Progenitor cell of endocrine pancreas (in vitro differentiated cells): ENCODE measurements at places on chromosomes 6 and 20.

GRCh38 chr6:118968416-118968815 lies 33.5 kb upstream of the MCM9 start:
- no peak for DNase-seq

GRCh38 chr6:7763881-7764280 lies 38.0 kb downstream of the BMP6 start:
- no peak for DNase-seq

GRCh38 chr6:195861-196360 lies 96.4 kb upstream of the DUSP22 start:
- no peak for DNase-seq

- DNase-seq: no peak
Measured at GRCh38 chr6:15501826-15502445, 160.9 kb downstream of the DTNBP1 start.

GRCh38 chr20:12644461-12644860 lies 364.3 kb upstream of the SPTLC3 start:
- no peak for DNase-seq

DNA sequence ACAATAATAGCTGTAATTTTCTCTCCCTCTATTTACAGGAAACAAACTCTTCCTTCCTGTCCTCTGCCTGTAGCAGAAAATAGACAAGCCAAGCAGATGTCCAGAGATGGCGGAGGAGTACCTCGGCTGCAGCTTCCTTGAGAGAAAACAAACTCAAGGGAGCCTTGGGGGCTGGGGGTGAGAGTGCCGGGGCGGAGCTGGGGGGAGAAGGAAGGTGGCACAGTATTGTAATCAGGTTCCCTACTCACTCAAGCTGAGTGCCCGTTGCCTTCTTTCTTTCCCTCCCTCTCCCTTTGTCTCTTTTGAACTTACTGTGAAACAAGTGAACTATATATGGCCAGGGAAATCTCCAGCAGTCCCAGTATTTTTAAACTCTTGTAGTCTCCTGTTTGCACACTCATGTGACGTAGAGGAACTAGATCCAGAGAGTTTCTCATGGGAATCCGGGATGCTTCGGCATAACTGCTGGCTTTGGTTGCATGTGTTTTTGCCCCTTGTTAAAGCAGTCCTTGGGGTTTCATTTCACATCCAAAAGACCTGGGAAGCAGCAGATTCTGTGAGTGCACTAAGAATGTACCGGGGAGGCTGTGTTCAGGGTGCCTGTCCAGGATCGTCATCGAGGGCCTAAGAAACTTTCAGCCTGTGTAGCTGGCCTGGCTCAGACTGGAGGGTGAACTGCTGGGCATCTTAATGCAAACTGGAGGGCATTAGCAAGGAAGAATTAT lies 44.6 kb upstream of the HDDC2 start:
- DNase-seq: no peak

DNA sequence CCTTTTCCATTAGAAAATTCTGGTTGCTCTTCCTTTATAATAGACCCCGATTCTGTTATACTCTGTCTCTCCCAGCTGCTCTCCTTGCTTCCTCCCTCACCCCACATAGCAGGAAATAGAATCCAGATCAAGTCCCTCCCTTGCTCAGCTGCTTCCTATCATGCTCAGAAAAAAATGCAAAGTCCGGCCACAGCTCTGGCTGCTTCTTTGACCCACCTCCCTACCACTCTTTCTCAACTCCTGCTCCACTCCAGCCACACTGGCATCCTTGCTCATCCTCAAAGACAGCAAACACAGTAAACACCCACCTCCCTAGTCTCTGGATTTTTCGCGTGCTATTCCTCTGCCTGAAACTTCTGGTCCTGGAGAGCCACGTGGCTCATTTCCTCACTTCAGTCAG lies 9.1 kb upstream of the SLC22A16 start:
- DNase-seq: no peak

DNA sequence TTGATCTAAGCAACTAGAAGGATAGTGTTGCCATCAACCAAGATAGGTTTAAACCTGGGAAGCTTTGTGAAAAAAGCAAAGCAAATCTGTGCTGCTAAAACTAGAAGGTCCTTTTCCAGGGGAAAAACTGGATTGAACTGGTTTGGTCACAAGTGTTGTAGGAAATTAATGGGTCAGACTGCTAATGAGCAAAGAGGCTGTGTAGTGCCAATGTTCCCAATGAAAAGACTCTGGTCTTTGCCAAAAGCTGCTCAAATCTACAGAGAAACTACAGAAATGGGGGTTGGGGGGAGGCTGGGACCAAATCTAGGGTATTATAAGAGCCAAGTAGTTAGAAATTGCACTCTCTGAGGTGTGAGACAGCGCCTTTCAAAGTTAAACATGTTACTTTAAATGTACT lies 85.0 kb downstream of the PLCG1 start:
- no peak for DNase-seq

GRCh38 chr6:100088009-100088408 lies 94.0 kb upstream of the MCHR2 start:
- DNase-seq: no peak

GRCh38 chr6:144722925-144723324 lies 437.8 kb downstream of the UTRN start:
- DNase-seq: no peak

DNA sequence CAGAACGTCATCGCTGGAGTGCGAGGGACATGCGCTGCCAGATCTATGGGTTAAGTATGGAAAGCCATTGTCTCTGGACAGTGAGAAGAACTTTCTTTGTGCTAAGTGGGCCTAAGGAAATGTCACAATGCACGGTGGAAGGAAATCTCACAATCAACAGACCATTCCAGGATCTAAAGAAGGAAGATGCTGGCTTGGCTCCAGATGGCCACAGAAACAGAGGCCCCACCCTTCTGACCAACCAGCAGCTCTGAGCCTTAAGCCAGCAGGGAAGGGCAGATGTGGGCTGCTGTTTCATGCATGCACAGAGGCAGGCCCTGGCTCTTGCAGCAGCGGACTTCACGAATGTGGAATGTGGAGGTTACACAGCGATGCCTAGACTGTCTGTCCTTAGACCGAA lies 156.3 kb downstream of the SOBP start:
- DNase-seq: no peak

DNA sequence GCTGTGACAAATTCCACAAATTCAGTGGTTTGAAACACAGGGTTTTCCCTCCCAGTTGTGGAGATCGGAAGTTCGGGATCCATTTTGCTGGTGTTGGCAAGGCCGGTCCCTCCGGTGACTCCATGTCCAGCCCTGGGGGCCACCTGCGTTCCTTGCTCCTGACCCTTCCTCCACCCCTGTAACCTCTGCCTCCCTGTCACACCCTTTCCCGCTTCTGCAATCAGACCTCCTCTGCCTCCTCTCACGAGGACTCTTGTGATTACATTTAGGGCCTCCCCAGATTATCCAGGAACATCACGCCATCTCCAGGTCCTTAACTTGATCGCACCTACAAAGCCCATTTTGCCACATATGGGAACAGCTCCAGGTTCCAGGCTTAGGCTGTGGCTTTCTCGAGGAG lies 12.5 kb downstream of the RPS6KA2 start:
- no peak for DNase-seq

- no peak for DNase-seq
Measured at GRCh38 chr6:118953391-118953790, 18.4 kb upstream of the MCM9 start.

- DNase-seq: no peak
Measured at GRCh38 chr6:162481320-162481719, 246.2 kb downstream of the PRKN start.

DNA sequence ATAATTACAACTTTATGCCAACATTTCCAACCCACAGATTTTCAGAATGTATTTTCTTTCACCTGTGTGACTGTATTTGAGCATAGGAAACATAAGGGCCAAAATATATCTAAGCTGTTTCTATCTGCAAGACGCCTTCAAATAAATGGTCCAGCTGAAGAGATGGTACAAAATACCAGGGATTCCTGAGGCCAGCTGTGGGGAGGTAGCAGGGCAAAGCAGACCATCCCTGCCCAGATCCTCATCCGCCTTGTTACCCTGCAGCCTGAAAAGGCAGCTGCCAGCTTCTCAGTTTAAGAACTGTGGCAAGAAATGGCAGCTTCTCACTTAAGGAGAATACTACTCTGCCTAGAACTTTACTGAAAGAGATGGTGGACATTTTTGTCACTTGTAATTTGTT lies 143.3 kb downstream of the KHDC1L start:
- DNase-seq: no peak

GRCh38 chr6:33822575-33823395 lies 19.0 kb upstream of the MLN start:
- no peak for DNase-seq

GRCh38 chr6:79425589-79426311 lies 111.5 kb downstream of the LCA5 start:
- no peak for DNase-seq

- DNase-seq: no peak
Measured at GRCh38 chr20:7094438-7094997, 327.0 kb downstream of the BMP2 start.

- no peak for DNase-seq
Measured at GRCh38 chr6:19753826-19754225, 83.3 kb upstream of the ID4 start.
